ENCODE measurements at places on chromosomes 3 and 15. TPM values are rescaled to one million over a fixed set of nuclear protein-coding genes. Genes with fewer than 3 reads are reported as not detected.

LMAN1L gene
- 20.6 TPM for total RNA-seq

NEK10 gene
- 11.7 TPM for total RNA-seq

PLSCR4 gene
- 16.2 TPM for total RNA-seq

RHOV gene
- not detected for total RNA-seq

HTD2 gene
- total RNA-seq: 12.0 TPM

DNA sequence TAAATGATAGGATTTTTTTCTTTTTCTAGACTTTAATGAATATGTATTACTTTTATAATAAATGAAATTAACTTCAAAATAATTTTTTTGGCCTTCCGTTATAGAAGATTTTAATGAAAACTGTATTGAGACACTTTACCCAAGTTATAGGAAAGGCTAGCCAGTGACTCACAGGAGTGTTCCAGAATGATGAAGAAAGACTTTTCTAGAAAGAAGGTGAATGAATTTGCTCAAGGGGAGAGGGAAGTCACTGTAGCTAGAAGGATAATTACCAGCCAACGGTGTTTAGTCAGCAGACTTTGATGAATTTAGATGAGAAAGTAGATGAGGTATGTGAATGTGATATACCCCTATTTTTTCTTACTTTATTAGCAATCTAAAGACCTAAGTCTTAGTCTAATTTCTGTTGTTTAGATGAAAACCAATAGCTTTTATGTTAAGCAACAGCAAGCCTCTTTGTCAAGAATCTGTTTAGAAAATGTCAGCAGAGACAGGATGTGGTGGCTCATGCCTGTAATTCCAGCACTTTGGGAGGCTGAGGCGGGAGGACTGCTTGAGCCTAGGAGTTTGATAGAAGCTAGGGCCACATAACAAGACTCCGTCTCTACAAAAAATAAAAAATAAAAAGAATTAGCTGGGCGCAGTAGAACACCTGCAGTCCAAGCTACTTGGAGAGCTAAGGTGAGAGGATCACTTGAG is 3.2 kb downstream of the ALAS1 start:
- no peak for DNase-seq

DNA sequence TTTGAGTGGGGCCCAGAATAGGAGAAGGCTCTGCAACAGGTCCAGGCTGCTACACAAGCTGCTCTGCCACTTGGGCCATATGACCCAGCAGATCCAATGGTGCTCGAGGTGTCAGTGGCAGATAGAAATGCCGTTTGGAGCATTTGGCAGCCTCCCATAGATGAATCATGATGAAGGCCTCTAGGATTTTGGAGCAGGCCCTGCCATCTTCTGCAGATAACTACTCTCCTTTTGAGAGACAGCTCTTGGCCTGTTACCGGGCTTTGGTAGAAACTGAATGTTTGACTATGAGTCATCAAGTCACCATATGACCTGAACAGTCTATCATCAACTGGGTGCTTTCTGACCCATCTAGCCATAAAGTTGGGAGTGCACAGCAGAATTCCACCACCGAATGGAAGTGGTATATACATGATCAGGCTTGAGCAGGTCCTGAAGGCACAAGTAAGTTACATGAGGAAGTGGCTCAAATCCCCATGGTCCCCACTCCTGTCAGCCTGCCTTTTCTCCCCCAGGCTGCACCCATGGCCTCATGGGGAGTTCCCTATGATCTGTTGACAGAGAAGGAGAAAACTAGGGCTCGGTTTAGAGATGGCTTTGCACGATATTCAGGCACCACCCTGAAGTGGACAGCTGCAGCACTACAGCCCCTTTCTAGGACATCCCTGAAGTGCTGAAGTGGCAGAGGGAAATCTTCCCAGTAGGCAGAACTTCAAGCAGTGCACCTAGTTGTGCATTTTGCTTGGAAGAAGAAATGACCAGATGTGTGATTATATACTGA is 971.4 kb downstream of the MCTP2 start:
- DNase-seq: no peak

DNA sequence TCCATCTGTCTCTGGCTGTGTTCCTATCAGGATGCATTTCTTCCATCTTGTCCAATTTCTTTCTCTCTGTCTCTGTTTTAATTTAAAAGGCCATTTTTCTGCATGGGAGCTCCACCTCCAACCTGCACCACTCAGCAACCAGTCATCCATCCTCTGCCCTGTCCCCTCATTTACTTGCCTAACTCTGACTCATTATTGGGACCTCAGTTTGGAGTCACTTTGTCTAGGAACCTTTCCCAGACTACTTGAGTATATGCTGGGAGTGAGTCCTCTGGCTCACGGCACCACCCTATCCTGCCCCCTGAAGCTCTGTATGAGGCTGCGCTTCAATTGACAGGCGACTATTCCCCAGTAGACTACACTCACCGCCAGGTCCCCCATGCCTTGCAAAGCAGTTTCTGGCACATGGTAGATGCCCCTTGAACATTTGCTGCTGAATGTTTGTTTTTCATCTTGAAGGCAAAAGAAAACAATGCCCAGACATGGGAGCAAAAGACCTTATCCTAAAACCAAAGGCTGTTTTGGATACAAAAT is 513.3 kb upstream of the CFAP20DC start:
- DNase-seq: no peak

GRCh38 chr3:29718661-29719065 is 437.8 kb downstream of the RBMS3 start:
- no peak for DNase-seq

DNA sequence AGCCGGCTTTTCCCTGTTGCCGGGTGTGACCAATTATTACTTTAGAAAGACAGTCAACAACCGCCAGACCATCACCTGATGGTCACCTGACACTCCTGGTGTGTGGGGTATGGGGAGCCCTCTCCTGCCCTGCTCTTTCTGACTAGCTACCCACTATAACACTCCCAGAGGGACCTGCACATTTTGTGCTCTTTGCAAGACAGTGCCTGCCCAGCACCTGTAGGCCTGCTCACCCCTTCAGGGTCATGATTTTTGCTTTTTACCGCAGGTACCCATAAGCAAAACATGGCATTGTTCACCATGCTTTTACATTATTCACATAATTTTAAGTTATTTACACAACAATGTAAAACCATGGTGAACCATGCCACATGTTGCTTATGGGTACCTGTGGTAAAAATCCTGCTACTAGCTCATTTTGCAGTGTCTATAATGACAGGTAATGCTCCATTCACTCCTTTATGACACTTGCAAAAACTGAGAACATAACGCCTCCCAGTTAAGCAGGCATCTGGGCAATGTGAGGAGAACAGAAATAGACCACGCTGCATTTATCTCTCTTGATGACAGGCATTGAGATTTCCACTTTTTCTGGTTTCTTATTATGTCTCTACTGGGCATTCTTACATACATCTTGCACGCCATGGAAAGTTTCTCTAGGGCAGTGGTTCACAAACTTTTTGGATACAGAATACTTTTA is 9.9 kb downstream of the CCRL2 start:
- no peak for DNase-seq

DNA sequence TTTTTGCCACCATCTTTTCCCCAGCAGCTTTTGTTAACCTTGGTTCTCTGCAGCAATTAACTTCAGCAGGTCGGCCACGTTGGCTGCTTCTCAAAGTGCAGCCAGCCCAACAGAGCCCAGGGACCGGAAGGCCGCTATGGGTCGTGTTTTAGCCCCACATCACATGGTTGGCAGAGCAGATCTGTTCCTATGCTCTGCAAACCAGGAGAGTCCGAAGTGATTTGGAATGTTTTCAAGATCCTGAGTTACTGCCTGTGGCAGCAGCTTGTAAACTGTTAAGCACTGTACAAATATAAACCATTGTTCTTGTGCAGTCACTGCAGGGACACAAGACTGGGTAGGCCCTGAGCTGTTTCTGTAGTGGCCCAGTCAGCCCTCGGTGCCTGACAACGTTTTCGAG is 69.6 kb upstream of the MYZAP start:
- no peak for DNase-seq

DNA sequence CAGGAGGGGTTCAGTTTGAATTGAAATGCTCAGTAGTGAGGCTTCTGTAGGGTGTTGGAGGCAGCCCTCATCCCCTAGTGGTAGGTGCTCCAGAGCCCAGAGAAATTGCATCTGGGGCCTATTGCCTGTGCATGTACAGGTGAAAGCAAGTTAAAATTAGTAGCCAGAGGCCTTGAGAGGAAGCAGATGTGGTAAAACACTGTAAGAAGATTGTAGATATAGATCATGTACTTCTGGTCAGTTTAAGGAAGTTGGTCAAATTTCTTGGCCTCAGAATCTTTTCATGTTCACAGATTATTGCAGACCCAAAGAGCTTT is 34.6 kb downstream of the IGSF10 start:
- DNase-seq: no peak

DNA sequence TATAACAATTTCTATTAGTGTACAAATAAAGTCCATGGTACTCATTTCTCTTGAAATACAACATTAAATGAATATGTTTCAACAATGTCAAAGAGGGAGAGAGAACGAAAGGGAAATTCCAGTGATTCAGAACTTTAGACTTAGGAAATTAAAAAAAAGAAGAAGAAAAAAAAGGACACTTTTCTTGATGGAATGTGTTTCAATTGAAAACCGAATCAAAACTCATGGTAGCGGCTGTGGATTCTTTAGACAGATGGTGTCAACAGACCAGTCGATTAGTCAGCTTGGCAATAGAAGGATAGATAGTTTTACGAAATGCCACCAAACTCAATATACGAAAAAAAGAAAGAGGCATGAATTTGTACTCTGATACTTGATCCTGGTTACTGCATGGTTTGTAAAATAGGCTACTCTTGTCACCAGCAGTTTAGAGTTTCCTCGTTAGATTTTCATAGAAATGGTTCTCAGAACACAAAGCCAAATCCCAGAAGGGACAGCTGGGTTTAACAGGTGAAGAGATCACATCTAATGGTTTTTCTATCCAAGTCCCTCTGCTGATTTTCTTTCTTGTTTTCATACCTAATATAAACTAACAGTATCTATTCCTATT is 793.5 kb downstream of the ROBO1 start:
- no peak for DNase-seq

DNA sequence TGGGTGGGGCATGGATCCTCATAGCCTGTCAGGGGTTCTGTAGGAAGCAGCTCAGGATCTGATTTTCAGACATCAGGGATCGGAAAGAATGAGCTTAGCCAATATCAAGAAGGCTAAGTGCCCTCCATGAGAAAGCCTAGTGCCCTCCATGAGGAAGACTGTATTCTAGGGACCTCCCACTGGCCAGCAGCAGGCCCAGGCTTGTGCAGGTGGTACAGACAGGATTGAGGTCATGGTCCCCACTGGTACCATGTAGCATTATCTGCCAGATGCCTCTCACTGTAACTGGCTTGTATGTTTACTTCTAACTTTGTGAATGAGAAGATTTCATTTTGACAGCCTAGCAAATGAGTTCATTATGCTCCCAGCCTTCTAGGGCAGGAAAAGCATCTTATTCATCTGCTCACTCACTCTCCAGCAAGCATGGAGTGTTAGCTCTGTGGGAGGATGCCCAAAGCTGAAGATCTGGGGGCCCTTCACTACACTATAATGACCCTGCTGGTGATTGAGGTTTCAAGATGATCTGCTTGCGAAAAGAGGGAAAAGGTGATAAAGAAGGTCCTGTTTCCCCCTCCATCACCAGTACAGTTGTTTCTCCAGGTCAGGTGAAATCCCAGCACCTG is 7.5 kb downstream of the EPHB1 start:
- DNase-seq: no peak

Measured in Right ventricle myocardium superior (tissue), 1 donor.